T-helper 17 cell (primary cell): ENCODE measurements at places on chromosomes 5 and 9. TPM values are rescaled to one million over a fixed set of nuclear protein-coding genes. Genes with fewer than 3 reads are reported as not detected.

DNA sequence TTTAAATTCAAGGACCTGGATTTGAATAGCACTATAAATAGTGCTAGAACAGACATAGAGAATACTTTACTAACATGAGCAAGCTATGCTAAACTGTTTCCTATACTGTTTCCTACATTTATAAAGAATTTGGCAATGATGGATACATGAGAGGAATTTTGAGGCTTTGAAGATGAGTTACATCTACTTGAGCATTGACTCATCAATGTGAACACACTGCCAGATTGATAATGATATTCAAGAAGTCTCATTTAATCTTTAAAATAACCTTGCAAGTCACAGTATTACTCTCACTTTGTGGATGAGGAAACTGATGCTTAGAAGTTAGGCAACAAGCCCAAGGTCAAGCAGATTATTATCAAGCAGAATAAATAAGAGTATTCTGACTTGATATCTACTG, 281.9 kb downstream of the DNAH5 start:
- DNase-seq, result no peak
- H3K4me1 ChIP-seq, result no peaks in the 10 kb centered on the region
- H3K36me3 ChIP-seq, result no peaks in the 10 kb centered on the region
- H3K27ac ChIP-seq, result no peak overlapping the region
- no peaks in the 10 kb centered on the region for H3K27me3 ChIP-seq
- H3K4me3 ChIP-seq, result no peak overlapping the region

- no peaks in the 10 kb centered on the region for H3K36me3 ChIP-seq
- H3K4me1 ChIP-seq, result no peaks in the 10 kb centered on the region
- H3K4me3 ChIP-seq, result no peak overlapping the region
- H3K27me3 ChIP-seq, result no peaks in the 10 kb centered on the region
- no peak overlapping the region for H3K27ac ChIP-seq
- no peak for DNase-seq
Measured at GRCh38 chr9:119792242-119792641, 423.0 kb upstream of the BRINP1 start.

DNA sequence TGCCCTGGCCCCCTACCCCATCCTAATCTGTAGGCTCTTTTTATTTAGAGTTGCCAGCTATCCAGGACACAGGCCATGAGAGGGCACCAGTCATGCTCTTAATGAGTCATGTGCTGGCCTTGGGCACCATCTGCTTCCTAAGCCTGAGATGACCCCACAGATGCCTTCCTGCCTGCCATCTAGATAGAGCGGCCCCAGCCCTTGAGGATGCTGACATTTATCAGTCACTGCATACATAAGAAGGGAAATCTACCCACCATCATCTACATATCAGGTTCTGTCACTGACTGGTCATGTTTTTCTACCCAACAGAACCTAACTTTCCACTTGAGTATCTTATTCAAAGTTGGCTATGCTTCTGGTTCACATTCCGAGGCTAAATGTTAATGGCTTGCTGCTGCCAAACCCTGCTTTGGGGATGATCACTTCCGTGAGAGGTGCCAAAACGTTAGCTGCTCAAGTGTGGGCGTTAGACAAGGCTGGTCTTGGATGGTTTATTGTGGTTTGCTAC, 49.9 kb upstream of the TTC23L start:
- H3K36me3 ChIP-seq, result no peaks in the 10 kb centered on the region
- no peaks in the 10 kb centered on the region for H3K4me1 ChIP-seq
- no peak overlapping the region for H3K4me3 ChIP-seq
- DNase-seq, result no peak
- H3K27me3 ChIP-seq, result peaks cover 5% of the 10 kb centered on the region
- no peak overlapping the region for H3K27ac ChIP-seq

DNA sequence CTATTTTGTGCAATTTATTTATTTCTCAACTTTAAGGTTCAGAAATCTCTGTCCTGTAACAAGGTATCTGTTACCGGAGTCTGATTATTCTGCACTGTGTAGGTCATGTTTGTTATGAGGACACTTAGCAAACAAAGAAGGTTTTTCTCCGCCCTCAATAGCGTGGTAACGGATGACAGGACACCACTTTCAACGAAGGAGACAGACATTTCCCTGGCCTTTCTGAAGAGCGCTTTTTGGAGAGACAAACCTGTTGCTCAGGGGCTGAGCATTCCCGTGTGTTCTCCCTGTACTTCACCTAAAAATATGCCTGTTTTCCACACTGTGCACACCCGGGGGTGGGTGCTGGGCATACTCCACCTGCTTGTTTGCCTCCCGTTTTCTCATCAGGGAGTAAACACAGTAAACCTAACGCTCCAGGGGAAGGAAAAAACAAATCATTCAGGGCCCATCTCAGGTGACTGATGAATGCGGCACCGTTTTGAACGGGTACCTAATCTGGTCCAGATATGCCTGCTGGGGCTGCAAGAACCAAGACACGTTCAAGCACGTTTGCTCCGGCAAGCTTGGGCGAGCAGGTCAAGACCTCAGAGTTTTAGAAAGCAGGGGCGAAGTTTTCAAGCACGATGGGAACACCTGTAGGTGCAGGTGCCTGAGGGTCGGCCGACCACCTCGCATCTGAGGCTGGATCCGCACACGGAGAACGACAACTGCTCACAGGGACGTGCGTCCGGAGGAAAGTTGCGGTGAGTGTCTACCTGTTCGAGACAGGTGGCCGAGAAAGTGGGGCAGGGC, 859 bp downstream of the RETREG1 start:
- H3K4me3 ChIP-seq, result no peak overlapping the region
- H3K36me3 ChIP-seq, result peaks cover 9% of the 10 kb centered on the region
- H3K4me1 ChIP-seq, result peaks cover 33% of the 10 kb centered on the region

DNA sequence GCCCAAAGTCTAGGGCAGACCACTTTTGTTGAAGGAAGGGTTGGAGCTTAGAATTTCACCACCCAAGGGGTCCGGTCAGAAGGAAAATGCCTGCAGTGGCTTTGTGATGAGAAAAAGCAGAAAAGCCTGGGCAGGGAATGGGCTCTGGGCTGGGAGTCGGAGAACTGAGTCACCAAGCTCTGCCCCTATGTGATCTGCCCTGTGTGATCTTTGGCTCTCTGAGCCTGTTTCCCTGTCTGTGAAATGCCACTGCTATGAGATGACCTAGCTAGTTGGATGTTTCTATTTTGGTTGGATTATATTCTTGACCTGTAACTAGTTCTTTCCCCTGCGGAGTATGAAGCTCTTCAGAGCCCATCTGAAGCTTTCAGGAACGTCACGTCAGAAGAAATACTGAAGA, 9.8 kb downstream of the POLR1E start:
- H3K27me3 ChIP-seq, result no peaks in the 10 kb centered on the region
- H3K4me3 ChIP-seq, result no peak overlapping the region
- H3K4me1 ChIP-seq, result peaks cover 8% of the 10 kb centered on the region

DNA sequence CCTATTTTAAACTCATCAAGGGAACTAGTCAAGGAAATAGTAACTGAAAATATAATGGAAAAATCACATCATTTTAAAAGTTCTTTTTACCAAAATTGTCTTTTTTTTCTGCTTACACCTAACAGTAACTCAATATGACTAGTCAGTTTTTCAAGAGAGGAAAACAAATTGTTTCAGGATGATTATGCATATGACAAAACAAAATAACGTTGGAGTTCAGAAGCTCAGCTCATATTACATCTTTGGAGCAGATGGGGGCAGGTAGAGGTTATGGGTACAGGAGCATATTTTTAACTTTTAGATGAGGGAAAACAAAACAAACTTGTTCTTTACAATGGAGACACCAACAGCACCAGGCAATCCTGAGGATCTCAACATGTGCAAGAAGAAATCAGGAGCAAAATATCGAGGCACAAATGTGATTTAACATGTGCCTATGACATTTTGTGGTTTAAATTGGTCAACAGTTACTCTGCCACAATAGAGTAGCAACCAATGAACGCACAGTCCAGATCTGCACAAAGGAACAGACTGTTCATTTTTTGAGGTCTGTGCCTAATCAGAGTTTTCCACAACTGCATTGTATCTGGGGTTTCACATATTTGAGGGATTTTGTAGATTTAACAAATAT, 659.0 kb downstream of the ANXA1 start:
- no peak overlapping the region for H3K27ac ChIP-seq
- H3K4me3 ChIP-seq, result no peak overlapping the region
- no peaks in the 10 kb centered on the region for H3K4me1 ChIP-seq
- no peak for DNase-seq
- no peaks in the 10 kb centered on the region for H3K36me3 ChIP-seq
- no peaks in the 10 kb centered on the region for H3K27me3 ChIP-seq

DNA sequence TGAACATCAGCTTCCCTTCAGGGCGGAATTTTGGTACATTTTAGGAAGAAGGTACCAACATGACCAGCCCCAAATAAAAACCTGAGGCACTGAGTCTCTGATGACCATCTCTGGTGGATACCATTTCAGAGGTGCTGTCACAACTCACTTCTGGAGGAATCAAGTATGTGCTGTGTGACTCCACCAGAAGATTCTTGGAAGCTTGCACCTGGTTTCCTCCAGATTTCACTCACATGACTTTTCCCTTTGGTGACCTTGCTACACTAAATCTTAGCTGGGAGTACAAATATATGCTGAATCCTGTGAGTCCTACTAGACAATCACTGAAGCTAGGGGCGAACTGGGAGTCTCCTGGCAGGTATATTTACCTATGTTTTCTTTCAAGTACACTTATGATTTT, 28.5 kb downstream of the ECPAS start:
- no peak for DNase-seq
- no peak overlapping the region for H3K4me3 ChIP-seq
- H3K27ac ChIP-seq, result no peak overlapping the region
- H3K36me3 ChIP-seq, result no peaks in the 10 kb centered on the region
- H3K4me1 ChIP-seq, result peaks cover 39% of the 10 kb centered on the region

DNA sequence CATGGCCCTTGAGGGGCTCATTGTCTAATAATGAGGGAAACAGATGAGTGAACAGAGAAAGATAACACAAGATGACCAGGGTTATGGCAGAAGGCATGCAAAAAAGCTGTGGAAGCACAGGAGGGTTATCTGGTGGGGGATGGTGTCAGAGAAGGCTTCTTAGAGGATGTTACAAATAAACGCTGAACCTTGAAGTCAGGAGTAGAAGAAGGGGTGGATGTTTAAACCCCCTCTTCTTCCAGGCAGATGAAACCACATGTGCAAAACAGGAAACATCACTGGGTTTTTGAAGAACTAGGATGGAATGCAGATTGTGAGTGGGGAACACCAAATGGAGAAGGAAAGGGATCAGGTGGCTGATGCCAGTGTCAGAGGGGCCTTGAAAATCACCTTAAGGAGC, 41.8 kb upstream of the NR5A1 start:
- DNase-seq, result no peak
- H3K4me1 ChIP-seq, result no peaks in the 10 kb centered on the region
- H3K27ac ChIP-seq, result no peak overlapping the region
- no peaks in the 10 kb centered on the region for H3K36me3 ChIP-seq

The FCN2 gene
- total RNA-seq, result not detected

The RANBP3L gene
- not detected for total RNA-seq

The CLIC3 gene
- total RNA-seq, result 1.9 TPM
